ELF-1 (cell line): ENCODE measurements at places on chromosomes 16 and 17.

GRCh38 chr17:42853004-42853403, 2.0 kb downstream of the AOC3 start:
- no peak for DNase-seq

- DNase-seq: no peak
These were observed 2.6 kb downstream of the WSB1 start for GRCh38 chr17:27296428-27296979.

GRCh38 chr16:75727221-75727620, 931 bp upstream of the CPHXL start:
- no peak for DNase-seq

DNA sequence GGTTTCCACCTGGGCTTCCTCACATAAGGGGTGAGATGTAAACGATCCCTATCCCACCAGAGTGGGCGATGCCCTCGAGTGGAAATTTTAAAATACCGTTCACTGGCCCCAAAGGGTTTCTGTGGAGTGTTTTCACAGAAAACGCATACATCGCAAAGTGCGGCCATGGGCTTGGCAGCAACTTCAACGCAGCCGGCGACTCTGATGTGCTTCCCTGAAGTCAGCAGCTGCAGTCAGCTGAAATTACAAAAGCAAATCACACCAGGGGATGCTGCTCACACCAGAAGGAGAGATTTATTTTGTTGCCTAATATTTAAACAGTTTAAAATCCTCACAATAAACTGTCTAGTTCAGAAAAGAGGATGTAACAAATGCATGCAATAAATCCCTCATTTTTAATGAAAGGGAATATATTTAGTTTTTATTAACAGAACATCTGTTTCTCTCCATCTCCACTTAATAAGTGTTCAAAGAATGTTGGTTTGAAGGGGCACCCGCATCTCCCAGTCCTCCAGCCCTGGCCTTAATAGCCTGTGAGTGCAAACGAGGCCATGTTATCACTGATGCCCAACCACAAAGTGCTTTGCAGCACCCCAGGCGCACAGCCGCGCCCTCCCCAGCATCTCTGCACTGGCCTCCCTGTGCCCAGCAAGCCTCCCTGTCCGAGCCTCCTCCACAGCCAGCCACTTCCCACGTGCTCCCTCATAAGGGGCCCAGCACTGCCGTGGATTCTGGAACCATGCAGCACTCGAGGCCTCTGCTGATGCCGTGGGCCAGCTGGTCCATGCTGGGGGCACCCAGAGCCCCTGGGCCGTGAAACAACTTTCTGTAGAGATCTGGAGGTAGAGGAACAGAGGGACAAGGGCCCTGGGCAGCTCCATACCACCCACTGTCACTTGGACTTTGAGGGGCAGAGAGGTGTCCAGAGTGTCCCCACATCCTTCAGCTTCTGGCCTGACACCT, 17.3 kb upstream of the XYLT2 start:
- DNase-seq: no peak

DNA sequence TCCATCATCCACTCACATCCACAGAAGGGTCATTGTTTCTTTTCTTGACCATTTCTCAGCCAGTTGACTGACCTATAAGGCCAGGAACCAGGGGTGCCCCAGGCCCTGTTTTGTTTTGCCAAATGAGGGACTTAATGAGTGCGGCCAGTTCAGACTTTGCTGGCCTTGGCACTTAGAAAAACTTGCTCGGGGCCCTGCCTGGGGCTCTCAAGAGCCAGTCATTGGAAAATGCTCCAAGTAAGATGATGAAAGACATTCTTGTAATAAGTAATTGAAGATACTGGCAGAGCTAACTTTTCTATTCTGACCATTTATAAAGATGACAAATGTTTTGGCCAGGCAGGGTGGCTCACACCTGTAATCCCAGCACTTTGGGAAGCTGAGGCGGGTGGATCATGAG, 29.0 kb upstream of the CLEC18B start:
- DNase-seq: no peak

DNA sequence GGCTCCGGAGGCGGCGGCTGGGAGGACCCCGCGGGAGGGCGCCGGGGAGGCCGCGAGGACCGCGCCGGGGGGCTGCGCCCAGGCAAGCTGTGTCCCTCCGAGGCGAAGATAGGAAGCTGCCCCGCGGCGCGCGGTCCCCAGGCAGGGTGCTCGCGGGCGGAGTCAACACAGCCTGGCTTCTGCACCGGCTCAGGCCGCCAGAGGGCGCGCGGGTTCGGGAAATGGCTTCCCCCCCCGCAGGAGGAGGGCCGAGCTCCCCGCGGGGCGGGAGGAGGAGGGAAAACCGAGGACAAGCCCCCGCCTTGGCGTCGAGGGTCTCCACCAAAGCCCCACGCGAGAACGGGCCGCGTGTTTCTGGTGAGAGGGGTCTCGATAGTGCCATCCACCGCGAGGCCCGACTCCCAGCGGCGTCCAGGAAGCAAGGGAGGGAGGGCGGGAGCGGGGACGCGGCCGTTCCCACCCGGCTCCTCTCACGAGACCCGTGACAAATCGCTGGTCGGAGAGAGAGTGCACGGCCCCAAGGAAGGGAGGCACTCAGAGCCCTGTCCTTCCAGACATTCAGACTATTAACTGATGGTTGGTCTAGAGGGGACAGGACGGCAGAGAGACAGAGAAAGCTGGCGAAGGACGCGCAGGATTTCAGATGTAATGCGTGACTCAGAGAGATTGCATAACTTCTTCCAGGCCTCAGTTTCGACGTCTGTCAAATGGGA, 64.4 kb upstream of the DNAJA2 start:
- DNase-seq: peak; percentile 86

GRCh38 chr16:24612656-24613055, 73.3 kb downstream of the RBBP6 start:
- DNase-seq: no peak

- no peak for DNase-seq
These were observed 231.3 kb downstream of the ENGASE start for GRCh38 chr17:79305768-79306423.

DNA sequence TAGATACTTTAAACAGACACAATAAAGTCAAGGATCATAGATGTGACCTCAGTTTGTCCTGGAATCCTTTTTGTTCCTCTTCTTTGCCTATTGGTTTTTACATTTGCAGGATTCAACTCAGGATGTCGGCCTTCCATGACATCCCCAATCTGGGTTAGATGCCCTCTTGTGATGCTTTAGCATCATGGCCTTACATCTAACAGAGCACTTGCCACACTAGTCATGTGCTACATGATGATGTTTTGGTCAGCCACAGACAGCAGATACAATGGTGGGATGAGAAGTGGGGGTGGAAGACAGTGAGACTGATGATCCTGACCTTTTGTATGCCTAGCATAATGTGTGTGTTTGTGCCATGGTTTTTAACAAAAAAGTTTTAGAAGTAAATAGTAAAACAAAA, 1.8 kb upstream of the SYNRG start:
- DNase-seq: no peak

DNA sequence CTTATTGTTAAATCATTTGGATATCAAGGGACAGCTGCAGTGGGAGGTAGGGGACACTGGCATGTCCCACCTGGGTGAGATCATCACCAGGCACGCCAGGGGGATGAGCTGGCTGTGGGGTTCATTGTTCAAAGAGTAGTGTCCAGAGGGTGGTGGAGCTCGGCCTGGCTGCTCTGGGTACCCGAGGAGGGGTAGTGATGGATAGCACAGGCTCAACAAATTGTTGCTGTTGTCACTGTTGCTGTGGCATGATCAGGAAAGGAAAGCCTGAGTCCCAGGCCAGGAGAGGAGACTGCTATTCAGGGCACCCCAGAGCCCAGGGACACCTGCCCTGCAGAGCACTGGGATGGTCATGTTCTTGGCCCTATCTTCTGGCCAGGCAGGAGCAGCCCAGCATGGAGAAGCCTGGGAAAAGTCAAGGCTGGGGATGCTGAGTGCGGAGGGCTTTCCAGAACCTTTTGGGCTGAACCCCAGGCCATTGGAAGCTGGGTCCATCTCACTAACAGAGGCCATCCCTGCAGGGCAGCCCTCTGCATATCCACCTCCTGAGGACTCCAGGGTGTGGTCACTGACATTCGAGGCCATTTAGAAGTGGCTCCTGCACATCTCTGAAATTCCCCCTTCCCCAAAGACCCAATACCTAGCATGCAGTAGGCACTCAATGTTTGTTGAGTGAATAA, 12.1 kb downstream of the BEAN1 start:
- DNase-seq: no peak

GRCh38 chr17:43663383-43663782, 1.7 kb upstream of the MEOX1 start:
- no peak for DNase-seq

DNA sequence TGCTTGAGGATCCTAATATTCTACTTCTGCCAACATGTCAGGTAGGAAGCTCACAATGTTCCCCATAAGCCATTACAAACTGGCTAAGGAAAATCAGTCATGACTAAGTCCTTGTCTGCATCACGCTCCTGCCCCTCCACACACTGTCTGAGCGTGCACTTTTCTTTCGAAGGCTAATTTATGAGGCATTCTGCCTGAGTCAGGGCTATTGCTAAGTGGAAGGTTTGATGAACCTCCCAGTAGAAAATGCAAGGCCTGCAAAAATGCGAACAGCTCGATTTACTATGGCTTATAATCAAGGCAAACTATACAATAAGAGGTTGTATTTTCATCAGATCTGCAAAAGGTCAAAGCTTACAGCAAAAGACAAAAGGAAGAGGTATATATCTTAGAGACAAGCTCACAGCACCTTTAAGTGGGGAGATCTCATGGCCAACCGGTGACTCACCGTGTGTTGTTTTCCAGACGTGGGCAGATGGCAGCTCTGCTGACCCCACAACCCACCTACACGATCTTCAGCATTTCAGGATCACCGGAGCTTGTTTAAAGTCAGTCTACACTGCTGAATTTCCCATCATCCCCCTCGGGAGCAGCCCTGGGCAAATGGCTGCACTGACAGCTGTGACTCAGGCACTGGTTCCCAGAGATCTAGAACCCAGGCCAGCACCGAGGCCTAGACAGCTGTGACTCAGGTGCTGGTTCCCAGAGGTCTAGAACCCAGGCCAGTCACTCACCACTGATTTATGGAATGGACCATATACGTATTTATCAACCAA, 26.1 kb downstream of the MEAK7 start:
- no peak for DNase-seq

DNA sequence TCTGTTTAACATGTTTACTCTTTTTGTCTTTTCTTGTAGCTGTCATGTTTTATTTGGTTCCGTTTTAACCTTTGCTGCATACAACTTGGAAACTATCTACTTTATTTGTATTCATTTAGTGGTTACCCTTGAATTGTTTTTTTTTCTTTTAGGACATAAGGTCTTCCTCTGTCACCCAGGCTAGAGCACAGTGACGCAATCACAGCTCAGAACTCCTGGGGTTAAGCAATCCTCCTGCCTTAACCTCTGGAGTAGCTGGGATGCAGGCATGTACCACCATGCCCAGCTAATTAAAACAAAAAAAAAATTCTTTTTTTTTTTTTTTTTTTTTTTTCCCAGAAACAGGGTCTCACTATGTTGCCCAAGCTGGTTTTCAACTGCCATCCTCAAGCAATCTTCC, 29.8 kb upstream of the USP43 start:
- no peak for DNase-seq

DNA sequence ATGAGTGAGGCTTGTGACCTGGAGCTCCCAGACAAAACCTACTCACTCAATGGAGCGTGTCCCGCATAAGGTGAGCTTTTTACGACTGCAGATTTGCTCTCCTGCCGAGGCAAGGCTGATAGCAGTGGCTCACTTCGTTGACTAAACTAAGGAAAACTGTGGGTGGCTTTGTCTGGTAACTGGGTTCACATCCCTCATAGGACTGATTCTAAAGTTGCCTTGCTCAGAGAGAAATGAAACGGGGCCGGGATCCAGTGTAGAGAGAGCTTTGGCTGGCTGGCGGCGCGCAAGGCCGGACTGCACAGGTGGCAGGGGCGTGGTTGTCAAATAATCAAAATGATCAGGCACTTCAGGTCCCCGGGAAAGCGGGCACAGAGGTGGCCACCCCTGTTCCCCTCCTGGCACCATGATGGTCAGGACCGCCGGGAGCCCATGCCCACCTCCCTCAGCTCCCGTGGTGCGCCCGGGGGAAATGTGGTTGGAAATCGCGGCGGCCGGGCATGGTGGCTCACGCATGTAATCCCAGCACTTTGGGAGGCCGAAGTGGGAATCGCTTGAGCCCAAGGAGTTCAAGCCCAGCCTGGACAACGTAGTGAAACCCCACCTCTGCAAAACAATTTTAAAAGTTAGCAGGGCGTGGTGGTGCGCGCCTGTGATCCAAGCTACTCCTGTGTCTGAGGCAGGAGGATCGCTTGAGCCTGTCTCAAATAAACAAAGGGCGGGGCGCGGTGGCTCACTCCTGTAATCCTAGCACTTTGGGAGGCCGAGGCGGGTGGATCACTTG, 26.6 kb upstream of the OR1F1 start:
- DNase-seq: peak; percentile 63

DNA sequence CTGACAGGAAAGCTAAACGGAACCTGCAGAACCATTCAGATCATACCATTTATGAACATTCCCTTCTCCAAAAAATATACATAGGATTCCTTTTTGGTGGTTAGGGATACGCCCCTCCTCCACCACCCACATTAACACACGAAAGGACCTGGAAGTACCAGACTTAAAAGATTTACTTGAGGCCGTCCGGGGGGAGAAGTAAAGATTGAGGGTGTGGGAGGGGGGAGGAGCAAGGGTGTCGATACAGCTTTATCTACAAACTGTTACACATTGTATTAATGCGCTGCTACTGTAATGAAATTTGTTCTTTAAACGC, 537 bp downstream of the PALB2 start:
- DNase-seq: no peak
